Dermis microvascular lymphatic vessel endothelial cell (primary cell): ENCODE measurements at places on chromosomes 4 and X. TPM values are rescaled to one million over a fixed set of nuclear protein-coding genes. Genes with fewer than 3 reads are reported as not detected.

Gene MAGEA2B
- total RNA-seq = not detected in 2 replicates

Gene DDX53
- total RNA-seq = not detected in 2 replicates

Gene TEX13C
- not detected in 2 replicates for total RNA-seq

Gene TEX13A
- not detected in 2 replicates for total RNA-seq

Gene TET2
- 5.4 and 8.0 TPM in 2 replicates for total RNA-seq

Gene TLR7
- total RNA-seq = not detected in 2 replicates
